Vagina (tissue), 2 donors: ENCODE measurements at places on chromosomes 16 and 17.

GRCh38 chr17:76271669-76272540 is 6.8 kb downstream of the UBALD2 start:
- DNase-seq, result no peak

- no peak for DNase-seq
Measured at GRCh38 chr16:81520560-81521135, 76.0 kb downstream of the CMIP start.

GRCh38 chr17:17580662-17581470 is 10.6 kb downstream of the PEMT start:
- DNase-seq, result no peak

- no peak for DNase-seq
Measured at GRCh38 chr17:1690544-1691221, 6.0 kb upstream of the PRPF8 start.

GRCh38 chr17:12769981-12770380 is 19.3 kb upstream of the ARHGAP44 start:
- DNase-seq, result no peak

DNA sequence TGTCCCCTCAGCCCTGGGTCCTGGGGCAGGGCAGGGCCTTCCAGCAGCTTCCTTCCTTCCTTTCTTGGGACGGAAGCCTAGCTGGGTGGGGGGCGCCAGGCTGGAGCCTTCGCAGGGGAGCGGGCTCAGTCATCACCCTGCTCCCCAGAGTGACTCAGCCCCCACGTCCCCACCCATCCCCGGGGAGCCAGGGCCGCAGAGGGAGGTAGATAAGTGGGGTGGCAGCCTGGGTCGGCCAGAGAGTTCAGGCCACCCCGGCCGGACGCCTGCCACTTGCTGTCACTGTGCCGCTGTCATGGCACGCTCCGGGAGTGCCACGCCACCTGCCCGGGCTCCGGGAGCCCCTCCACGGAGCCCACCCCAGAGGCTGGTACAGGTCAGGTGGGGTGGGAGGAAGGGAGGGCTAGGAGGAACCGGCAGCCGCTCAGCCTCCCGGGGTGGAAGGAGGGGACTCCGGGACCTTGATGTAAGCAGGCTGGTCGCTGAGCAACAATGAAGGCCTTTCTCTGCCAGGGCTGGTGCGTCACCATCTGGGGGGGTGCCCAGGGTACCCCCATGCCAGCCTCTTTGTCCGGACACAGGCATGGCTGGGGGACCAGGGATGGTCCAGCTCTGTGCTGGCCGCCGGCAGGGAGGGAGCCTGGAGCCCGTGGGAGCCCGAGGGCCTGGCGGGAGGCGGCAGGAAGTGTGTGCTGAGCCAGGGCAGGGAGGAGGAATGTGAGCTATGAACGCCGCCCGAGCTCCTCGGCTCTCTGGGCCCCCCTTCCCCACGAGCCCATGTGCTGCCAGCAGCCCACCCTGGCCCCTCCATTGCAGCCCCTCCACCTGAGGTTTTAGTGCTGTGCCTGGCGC is 6.6 kb downstream of the NHERF2 start:
- DNase-seq, result no peak

- no peak for DNase-seq
Measured at GRCh38 chr16:54176376-54176901, 110.1 kb downstream of the IRX3 start.

GRCh38 chr17:30234964-30235363 is 533 bp downstream of the SLC6A4 start:
- no peak for DNase-seq

- no peak for DNase-seq
Measured at GRCh38 chr17:50111673-50112655, 16.8 kb downstream of the PDK2 start.

GRCh38 chr17:45824475-45824874 is 20.2 kb upstream of the SPPL2C start:
- DNase-seq, result no peak

DNA sequence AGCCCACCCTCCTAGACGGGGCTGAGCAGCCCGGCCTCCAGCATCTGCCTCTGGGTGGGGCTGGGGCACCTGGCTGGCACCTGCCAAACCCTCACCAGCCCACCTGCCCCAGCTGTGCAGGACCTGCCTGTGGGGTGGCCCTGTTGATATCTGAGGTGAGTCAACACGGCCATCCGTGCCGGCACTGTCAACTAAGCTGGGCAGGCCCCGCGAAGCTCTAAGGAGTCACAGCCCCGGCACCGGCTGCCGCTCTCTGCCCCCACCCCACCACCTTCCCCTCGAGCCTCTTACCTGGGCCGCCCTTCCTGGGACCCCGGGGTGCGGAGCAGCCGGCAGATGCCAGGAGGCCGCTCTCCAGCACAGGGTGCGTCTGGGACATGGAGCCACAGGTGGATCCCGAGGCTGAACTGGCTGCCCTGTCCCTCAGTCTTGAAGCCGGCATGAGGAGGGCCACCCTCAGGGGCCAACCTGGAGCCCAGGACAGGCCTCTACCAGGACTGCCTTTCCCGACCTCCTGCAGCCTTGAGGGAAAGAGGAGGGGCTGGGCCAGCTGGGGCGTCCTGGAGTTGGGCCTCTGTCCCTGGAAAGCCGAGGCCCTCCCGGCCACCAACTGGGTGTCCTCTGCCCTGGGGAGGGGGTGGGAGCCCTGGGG is 515 bp downstream of the CBFA2T3 start:
- no peak for DNase-seq

- DNase-seq, result no peak
Measured at GRCh38 chr16:76835779-76836300, 355.1 kb upstream of the MON1B start.

DNA sequence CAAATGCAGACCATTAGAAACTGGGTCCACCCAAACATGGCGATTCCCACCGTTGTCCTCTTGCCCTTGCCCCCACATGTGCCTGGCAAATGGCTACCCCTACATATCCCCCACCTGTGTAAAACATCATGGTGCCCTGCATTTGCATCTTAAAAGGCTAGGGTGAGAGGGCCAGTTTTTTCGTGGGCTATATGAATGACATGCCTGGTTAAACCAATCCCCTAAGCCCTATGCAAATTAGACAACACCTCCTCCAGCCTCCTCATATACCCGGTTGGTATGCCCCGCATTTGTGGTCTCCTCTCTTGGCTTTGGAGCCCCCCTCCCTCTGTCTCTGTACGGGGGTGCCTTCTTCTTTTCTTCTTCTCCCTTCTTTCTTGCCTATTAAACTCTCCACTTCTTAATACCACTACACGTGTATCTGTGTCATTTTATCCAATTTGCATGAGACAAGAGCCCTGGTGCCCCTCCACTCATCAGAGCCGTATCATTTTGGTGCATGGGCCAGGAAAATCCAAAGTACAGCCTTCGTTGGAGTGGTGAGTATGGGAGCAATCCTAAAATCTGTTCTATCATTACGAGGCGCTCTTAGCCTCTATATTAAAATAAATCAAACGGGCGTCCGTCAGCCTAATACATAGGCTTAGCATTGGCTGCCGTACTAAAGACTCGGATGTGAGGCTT is 30.1 kb downstream of the QPRT start:
- DNase-seq, result no peak

DNA sequence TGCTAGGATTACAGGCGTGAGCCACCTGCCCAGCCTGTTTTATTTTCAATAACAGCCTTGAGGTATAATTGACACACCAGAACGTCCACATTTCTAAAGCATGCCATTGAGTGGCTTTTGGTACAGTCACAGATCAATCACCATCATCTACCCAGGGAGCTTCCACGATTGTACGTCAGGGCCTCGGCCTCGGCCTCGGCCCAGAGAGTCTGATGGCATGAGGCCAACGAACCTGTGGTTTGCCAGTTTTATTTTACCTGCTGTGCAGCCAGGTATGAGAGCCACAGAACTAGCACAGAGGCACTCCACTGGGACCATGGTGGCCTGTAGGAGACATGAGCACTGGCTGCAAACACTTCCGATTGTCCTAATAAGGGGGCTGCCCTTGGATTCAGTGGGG is 8.3 kb downstream of the UBALD1 start:
- no peak for DNase-seq

DNA sequence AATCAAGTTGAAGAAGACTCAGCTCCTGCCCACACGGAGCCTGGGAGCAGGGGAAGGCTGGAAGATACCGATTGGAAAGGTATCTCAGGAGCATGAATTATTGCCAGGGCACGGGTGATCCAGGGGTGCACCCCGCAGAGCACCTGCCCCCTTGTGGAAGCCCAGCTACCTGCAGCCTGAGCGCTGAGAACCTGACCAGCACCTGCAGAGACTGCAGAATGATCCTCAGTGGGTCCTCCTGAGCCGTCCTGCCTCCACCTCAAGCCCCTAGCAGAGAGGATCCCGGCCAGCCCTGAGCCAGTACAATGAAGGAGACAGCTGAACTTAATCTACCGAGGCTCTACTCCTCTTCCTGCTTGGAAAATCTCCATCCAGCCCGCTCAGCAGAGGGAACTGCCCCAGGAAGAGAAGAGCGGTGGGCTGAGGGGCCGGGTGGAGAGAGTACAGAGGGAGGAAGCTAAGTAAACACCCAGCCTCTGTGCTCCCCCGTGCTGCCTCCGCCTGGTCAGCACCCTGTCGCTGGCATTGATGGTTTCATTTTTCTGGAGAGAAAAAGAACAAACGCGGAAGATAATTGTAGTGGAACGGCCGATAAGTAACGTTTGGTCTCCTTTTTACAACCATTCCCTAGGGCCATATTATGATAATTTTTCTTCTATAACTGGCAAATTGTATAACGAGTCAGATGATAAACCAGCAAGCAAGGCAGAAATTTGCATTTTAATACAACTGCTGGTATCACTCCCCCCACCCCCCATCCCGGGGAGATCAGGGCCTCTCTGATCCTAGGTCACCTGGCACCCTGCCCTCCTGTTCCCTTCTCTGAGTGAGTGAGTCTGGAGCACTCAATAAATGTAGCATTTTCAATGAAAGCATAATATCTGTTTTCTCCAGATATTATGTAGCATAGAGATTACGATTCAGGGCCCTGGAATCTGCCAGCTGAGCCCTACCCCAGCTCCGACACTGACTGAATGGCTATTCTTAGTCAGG is 204.5 kb upstream of the RPL38 start:
- no peak for DNase-seq

DNA sequence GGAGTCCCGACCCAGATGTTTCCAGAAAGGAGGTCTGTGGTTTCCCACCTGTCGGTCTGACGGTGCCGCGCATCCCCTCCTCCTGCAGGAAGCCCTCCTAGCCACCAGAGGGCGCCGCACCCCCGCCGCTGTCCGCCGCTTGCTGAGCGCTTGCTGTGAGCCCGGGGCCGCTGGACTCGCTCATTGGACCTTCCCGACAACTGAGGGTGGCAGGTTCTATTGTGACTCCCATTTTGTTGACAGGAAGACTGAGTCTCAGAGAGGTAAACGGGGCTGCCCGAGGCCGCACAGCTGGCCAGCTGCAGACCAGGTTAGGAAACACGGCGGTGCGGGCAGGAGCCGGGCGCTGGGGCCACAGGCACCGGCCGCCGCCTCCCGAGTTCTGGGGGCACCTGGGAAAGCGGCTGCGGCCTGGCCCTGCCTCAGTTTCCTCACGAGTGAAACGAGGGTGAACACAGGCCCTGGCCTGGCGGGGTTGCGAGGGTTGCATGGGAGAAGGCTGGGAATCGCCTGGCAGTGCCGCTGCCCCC is 191.1 kb upstream of the CIBAR2 start:
- no peak for DNase-seq
